Activated naive CD8-positive, alpha-beta T cell treated with anti-CD3 and anti-CD28 coated beads for 36 hours (primary cell): ENCODE measurements at places on chromosomes 13 and 19.

DNA sequence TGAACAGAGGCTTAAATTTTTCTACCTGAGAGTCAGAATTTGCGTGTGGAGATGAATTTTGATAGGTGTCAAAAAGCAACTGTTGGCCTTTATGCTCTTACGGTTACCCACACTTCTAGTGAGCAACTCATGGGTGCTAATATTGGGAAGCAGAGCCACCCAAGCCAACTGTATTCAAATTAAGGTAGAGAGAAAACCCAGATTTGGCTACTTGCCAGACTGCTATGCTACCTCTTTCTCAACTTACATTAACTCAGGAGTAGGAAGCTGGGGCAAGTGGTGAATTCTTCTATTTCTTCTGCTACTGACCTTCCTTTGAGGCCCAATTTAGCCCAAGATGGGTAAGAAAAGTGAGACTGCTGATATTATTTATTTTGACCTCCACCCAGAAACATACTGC lies 83.9 kb downstream of the OLFM4 start:
- no peak for DNase-seq

- no peak for DNase-seq
These were observed 120.6 kb downstream of the COL4A1 start for GRCh38 chr13:110186231-110186855.

DNA sequence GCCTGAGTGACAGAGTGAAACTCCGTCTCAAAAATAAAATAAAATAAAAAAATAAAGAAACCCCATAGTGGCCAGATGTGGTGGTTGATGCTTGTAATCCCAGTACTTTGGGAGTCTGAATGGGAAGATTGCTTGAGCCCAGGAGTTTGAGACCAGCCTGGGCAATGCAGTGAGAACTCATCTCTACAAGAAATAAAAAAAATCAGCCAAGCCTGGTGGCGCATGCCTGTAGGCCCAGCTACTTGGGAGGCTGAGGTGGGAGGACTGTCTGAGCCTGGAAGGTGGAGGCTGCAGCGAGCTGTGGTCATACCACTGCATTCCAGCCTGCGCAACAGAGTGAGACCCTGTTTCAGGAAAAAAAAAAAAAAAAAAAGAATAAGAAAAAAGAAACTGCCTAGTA lies 53.8 kb downstream of the ZNF627 start:
- no peak for DNase-seq

GRCh38 chr13:24654741-24655140 lies 25.5 kb upstream of the ATP12A start:
- no peak for DNase-seq

- DNase-seq: no peak
These were observed 5.9 kb downstream of the SLC1A5 start for GRCh38 chr19:46782355-46783019.

DNA sequence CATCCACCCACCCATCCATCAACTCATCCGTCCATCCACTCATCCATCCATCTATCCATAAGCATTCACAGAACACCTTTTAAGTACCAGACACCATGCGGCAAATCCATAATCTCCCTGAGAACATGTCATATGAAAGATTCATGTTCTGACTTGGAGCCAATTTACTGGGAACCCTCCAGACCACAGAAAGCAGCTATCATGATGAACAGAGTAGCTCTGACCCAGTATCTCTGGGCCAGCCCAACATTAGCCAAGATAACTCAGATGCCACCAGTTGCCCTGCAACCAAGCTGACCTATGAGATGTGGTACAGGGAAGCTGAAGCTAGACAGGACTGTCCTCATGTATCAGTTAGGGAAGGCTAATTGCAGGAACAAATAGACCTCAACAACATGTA lies 51.3 kb downstream of the ALOX5AP start:
- no peak for DNase-seq

GRCh38 chr13:75417656-75418055 lies 64.3 kb downstream of the TBC1D4 start:
- no peak for DNase-seq

DNA sequence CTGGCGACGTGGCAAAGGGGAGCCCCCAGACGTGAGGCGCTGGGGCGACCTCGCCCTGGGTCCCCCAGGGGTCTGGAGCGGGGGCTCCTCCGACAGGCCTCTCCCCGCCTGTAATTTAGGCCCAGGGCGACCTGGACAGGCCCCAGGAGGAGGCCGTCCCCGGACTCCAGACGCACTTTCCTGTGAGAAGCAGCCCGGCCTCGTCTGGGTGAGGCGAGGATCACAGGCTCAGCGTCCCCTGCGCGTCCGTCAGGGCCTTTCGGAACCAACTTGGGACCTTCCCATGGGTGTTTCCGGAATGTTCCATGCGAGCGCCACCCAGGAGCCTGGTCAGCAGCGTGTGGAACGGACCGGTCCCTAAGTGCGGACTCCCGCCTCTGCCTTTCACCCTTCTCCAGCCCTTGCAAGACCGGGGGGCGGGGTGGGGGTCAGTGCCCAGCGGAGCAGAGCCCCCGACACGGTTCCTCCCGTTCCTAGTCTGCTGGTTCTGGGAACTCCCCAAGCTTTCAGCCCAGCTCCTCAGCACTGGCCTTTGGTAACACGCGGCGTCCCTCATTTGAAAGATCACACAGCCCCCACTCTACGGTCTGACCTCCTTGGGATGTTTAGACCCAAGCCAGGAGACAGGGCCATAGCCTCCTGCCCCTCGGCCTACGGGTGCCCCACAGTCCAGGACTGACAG lies 1.1 kb upstream of the GRTP1 start:
- DNase-seq: no peak

DNA sequence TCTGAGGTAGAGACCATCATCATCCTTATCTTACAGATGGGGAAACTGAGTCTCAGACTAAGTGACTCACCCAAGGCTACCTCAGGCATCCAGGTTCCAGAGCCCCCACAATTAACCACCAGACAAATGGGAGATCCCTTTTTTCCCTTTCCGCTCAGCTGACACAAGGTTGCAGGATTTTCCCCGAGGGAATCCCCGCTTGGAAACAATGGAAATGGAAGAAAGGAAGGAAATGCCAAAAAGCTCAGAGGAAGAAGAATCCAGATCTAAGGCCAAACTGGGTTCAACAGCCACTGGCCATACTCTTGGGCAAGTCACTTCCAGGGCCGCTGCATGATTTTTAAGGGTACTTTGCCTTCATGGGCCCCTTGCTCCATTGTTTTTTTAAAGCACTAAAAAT lies 1.6 kb downstream of the ZNF71 start:
- no peak for DNase-seq

DNA sequence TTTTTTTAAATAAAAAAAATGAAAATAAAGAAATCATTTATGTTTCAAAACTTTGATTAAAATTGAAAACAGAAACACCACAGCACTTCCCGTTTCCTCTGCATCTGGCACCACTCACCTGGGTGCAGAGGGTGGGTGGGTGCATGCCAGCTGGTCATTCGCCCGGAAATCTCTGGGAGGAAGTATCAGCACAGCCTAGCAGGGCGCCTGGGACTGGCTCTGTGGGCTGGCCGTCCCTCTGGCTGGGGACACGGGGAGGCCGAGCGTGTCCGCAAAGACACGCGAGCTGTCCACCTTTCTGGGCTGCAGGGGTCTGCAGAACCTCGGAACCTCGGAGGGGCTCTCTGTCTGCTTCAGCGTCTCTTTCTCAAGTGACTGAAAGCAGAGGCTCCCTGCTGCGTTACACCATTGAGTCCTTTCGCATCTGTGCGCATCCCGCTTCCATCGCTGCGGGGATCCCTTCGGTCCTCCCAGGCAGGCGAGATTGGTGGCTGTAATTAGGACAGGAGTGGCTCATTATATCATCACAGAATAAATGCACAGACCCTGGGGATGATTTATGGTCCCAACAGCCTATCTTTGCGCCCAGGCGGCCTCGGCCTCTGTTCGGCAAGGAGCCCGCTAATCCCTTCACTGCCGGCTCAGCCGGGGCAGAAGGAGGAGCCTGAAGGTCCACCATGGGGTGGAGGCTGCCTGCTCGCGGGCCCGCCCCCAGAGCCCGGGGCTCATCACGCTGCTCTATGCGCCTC lies 17.2 kb downstream of the CRTC1 start:
- peak; percentile 73 for DNase-seq

- no peak for DNase-seq
These were observed 463.4 kb downstream of the DIAPH3 start for GRCh38 chr13:59700281-59700680.

- DNase-seq: no peak
These were observed 29.4 kb upstream of the FBXL3 start for GRCh38 chr13:77056382-77056781.

- DNase-seq: no peak
These were observed 36.8 kb downstream of the VAV1 start for GRCh38 chr19:6809262-6809661.

GRCh38 chr13:32659736-32660135 lies 73.5 kb downstream of the PDS5B start:
- no peak for DNase-seq

DNA sequence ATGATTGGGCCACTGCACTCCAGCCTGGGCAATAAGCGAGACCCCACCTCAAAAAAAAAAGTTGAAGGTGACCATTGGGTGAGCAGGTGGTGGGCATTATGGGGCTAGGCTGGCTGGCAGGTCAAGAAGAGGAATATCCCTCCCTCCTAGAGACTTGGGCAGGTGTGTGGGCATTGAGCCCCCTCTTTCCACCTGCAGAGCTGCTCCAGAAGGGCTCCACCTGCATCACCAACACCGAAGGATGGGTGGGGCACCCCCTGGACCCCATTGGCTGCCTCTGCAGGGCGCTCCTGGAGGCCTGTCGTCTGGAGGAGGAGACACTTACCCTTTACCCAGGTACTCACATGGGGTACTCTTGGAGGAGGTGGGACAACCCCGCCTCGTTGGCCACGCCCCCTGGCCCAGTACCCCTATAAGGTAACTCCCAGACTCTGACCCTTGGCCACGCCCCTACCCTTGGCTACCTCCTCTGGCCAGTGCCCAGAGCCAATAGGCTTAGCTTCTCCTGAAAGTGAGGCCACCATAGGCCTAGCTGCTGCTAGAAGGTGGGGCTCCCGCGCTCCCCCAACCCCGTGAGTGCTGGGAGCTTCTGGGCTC lies 21.9 kb downstream of the ZSWIM4 start:
- peak; percentile 31 for DNase-seq
